NCI-H1092 (cell line): ENCODE measurements at places on chromosomes 12 and 14.

DNA sequence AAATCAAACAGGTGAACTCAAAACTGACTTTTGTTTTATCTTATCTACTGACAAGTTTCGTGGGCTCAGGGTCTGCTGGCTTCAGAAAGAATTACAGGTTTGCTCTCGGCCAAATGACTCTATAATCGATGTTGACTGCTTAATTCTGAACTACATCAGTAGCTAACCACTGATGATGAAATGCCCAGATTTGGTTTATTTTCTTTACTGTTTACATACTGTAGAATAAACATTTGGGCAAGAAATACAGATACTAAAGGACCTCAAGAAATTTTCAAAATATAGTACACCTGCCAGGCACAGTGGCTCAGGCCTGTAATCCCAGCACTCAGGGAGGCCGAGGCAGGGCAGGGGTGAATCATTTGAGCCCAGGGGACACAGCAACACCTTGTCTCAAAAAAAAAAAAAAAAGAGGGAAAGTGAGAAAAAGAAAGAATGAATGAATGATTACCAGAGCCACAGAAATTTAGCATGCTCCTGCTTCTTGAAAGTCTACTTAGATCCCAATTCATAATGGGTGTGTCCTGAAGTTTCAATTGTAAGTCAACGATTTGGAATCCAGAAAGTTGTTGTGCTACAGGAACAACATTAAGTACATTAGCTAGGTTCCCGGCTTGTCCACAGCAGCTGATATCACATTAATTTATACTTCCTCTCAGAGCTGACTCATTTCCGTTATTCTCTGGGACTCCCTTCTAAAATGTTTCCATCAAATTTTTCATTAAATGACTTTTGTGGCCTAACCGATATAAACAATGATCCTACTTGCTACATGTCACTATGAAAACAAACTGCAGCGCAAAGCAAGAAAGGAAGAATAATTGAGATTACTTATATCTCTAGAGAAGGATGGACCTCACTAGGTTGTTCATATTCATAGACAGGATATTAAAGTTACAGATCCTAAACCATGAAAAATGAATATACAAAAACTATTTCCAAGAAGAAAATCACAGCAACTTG is 134.3 kb downstream of the MED13L start:
- DNase-seq: no peak

DNA sequence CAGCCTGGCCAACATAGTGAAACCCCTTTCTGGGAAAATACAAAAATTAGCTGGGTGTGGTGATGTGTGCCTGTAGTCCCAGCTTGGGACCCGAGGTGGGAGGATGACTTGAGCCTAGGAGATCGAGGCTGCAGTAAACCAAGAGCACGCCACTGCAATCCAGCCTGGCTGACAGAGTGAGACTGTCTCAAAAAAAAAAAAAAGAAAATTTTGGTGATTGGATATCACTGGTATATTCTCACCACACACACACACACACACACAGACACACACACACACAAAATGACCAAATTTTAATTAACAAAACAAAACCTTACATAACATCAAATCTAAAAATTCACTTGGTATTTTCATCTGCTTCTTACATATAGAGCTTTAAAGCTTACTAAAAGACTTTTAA is 3.4 kb upstream of the FAM177A1 start:
- no peak for DNase-seq

DNA sequence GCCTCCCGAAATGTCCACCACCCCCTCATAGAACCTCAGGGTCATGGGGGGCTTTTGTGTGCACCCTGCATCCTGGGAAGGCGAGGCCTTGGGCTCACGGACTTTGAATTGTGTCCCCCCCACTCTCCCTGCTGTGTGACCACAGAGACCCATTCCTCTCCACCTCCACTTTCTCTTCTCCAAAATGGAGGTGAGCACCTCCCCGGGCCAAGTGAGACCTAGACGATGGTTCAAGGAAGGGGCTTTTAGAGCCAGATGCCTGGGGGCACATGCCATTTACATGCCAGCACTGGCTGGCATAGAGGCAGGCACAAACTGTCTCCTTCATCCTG is 33.5 kb downstream of the CYP46A1 start:
- DNase-seq: no peak

DNA sequence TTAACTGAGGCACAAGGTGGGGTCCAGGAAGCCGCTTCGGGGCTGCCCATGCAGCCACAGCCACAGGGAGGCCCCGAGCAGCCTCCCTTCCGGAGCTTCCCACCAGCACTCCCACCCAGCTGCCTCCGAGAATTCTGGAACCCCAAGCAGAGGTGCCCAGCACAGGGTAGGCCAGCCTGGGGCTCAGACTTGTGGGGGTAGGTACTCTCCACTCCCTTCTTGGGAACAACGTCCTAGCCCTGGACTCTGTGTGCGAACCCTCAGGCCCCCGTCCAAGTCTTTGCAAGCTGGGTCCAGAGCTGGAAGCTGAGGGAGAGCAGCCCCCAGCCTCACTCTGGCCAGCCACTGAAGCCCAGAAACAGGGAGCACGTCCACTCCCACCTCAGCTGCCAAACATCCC is 16.1 kb downstream of the ITPK1 start:
- DNase-seq: no peak

DNA sequence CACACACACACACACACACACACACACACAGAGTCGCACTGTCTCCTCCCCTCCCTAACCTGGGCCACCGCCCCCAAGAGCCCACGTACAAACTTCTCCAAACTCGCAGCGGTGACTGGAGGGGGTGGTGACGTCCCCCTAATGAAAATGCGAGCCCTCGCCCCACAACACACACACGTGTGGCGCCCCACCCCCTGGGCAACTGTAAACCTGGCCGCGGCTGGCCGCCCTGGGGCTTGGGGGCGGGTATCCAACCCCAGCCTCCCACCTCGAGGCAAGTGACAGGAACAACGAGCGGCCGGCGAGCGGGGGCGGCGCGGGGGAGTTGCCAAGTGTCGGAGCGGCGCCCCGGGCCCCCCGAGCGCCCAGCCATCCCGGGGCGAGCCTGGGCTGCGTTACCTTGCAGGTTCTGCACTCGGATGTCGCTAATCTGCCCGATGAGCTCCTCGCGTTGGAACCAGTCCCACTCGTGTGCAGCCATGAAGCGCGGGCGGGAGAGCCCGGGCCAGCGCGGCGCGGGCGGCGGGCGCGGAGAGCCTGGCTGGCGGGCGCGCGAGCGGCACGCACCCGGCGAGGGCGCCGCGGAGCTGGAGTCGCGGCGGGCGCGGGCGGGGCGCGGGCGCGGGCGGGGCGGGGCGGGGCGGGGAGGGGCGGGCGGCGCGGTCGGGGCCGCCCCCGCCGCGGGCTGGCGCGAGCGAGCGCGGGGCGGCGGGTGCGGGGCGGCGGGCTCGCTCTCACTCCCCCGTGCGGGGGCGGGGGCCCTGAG is at the start of gene CLMN:
Gene CLMN, minus strand, starts transcription at position 597 of the 766 bp plus-strand sequence. Its CDS starts 116 bp downstream, at position 481.
- no peak for DNase-seq

DNA sequence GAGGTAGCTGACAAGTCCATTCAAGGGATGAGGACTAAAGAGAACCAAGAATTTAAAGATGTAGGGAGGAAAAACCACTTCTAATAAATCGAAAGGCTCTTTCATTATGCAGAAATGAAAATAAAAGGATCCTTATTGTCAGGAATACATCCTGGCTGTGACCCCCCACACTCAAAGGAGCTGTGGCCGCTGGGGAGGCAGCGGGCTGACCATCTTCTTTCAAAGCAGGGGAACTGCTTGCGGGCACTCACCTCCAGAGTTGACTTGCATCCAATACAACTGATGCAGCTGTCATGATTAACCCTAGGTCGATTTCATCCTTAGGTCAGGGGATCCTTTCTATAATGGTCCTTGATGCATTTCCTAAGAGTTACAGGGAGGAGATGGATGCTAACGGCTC is 35.3 kb downstream of the TRAFD1 start:
- no peak for DNase-seq

DNA sequence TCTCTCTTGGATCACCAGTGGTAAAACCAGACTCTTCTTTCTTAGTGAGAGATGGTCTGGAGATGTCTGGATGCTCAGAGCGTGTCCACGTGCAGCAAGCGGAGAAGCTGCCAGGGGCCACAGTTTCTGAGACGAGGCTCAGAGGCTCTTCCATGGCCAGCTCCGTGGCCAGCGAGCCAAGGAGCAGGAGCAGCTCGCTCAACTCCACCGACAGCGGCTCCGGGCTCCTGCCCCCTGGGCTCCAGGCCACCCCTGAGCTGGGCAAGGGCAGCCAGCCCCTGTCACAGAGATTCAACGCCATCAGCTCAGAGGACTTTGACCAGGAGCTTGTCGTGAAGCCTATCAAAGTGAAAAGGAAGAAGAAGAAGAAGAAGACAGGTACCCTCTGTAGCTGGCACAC is 69.0 kb downstream of the TECPR2 start:
- DNase-seq: no peak

GRCh38 chr12:62930546-62931425 is 4.2 kb downstream of the PPM1H start:
- no peak for DNase-seq

DNA sequence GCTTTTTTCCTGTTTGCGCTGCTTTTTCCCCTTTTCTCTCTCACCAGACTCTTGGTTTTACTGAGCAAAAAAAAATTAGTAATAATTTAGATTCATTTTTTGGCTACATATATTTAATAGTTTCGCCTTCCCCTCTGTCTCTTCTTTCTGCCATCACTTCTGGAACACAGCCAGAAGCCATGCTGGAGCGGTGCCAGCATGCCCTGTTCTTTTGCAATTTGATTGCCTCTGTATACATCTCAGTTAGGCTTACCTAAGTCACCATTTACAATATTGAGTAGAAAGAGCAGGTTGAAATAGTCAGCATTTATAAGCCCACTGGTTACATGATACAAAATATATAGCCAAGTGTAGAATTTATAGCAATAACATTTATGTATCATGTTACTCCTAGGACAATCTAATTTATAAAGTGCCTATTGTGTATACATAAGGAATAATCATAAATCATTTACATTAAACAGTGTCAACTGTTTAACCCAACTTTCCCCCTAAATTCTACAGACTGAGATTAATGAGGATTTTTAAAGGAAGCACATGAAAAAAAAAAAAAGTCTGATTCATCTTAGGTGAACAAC is 413.8 kb upstream of the SOX5 start:
- peak; percentile 27 for DNase-seq

GRCh38 chr12:64549108-64549507 is 61.2 kb upstream of the RASSF3 start:
- DNase-seq: no peak

DNA sequence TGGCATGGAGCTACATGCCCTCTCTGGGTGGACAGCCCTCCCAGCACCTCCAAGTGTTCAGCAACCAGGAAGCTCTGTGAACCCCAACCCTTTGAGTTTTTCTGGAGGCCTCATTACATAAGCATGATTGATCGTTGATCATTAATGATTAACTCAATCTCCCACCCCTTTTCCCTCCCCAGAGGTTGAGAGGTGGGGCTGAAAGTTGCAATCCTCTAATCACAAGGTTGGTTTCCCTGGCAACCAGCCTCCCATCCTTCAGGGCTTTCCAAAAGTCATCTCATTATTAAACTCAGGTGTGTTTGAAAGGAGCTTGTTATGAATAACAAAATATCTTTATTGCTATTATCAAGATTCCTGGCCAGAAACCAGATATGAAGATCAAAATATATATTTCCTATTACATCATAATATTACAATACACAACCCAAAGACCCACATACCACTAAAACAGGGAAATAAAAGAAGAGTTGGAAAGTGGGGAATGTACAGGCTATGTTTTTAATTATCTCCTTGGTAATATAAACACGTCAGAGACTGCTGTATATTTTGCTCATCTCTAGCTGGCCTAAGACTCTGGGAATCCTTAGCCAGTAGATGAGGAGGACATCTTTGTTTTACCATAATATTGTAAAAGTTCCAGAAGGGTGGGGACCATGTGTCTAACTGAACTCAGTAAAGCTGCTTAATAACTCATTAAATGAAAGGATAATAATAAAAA is 73.6 kb downstream of the SSPN start:
- no peak for DNase-seq

DNA sequence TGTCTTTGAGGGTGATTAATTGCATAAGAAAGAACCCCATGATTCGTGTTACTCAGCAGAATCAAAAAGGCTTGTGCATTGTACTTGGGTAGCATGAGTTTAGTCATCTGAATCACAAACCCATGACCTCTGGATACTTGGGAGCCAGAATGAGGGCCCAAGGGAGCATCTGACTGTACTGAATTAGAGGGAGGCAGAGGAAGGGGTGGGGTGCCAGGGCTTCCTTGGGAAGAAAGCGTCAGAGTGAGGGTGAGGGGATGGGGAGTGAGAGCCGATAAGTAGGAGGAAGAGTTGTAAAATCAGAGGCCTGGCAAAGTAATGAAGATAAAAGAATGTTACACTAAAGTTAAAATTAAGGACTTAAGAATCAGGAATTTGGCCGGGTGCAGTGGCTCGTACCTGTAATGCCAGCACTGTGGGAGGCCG is 29.8 kb downstream of the GPRC5D start:
- no peak for DNase-seq

DNA sequence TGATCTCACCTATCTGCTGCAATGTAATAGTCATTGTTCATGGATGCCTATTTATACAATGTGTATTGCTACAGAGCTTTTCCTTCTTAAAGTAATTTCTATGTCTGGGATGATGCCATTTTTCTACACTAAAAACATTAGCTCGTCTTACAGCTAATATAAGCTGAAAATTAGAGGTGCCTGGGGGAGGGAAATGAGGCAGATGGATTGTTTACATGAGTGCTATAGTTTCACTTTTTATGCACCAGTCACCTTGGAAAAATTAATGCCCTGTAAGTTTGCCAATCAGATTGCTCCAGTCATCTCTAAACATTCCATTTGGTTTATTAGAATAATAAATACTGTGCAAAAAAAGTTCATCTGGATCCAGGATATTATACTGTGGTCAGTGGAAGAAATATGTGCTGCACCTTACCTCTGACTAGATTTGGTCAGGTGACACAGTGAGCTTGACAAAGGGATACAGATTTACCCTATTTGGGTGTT is 436.2 kb downstream of the RAD51B start:
- DNase-seq: no peak

DNA sequence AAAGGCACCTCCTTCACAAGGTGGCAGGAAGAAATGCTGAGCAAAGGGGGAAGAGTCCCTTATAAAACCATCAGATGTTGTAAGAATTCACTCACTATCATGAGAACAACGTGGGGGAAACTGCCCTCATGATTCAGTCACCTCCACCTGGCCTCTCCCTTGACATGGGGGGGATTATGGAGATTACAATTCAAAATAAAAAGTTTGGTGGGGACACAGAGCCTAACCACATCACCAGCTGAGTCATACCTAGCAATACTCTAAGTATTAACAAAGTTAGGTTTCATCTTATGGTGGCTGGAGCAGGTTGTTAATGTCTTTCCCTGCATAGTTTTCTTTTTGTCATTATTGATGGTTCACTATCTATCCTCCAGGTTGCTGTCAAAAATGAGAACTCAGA is 113.2 kb upstream of the PPFIA2 start:
- no peak for DNase-seq

DNA sequence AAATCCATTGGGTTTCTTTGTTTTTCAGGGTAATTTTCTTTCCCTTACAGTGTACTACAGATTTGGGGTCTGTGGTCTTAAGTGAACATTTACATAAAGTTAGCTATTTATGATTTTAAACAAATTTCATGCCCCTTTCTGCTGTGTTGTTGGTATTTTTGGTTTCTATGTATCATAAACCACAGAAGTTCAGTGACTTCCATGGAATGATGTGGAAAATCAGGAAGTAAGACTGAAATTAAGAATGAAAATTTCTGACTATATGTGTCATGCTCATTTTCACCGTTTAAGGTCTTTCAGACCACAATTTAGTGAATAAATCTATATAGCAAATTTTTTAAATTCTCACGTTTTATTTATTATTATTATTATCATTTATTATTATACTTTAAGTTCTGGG is 31.7 kb downstream of the ETV6 start:
- no peak for DNase-seq

- no peak for DNase-seq
These were observed 344.5 kb upstream of the SFSWAP start for GRCh38 chr12:131366261-131366871.
